ENCODE measurements at places on chromosomes 3 and 15. TPM values are rescaled to one million over a fixed set of nuclear protein-coding genes. Genes with fewer than 3 reads are reported as not detected.

BFSP2 gene
- polyA plus RNA-seq = not detected

MAP6D1 gene
- polyA plus RNA-seq = 2.6 TPM

GPR149 gene
- polyA plus RNA-seq = not detected

ARHGEF26 gene
- 7.3 TPM for polyA plus RNA-seq
